ENCODE measurements at places on chromosomes 5 and 9.

GRCh38 chr5:102090770-102091169, 205.3 kb downstream of the SLCO4C1 start:
- DNase-seq = no peak

DNA sequence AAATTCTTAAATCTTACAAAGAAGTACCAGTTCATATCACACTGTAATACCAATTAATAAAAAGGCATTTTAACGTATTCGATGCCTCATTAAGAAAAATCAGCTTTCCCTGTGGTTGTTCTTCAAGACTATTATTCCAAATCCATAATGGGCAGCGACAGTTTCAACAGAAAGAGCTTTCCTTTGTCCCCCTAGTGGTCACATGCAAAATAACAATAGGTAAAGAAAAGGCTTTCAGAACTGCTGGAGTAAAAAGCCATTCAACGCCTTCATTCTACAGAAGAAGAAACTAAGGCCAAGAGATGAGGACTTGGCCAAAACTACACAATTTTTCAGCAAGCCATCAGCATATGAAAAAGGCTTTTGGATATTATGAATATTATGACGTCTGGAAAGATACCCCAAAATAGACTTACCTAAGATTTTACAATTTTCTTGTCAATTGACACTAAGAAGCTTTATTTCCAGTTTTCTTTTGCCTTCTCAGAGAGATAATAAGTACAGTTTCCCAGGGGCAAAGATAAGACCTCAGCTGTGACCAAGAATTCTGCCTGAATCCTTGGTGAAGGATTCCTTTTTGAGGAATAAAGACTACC, 6.7 kb upstream of the CDH6 start:
- DNase-seq = peak; percentile 30

GRCh38 chr9:93041108-93041802, 17.2 kb upstream of the SUSD3 start:
- no peak for DNase-seq

DNA sequence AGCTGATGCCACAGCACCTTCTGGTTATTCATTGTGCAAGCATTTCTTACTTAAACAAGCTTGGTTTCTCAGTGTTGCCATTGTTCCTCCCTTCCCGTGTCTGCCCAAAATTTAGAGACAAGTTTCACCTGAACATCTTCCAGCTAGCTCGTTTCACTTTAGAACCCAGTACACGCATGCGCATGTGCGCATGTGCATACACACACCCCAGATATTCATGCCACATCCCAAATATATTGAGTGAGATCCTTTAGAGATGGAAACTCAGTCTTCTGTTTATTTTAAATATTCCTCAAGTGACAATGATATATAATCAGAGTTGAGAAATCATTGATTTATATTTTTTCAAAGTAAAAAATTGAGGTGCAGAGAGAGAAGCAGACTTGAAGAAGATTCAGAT, 147.6 kb downstream of the PLK2 start:
- no peak for DNase-seq

DNA sequence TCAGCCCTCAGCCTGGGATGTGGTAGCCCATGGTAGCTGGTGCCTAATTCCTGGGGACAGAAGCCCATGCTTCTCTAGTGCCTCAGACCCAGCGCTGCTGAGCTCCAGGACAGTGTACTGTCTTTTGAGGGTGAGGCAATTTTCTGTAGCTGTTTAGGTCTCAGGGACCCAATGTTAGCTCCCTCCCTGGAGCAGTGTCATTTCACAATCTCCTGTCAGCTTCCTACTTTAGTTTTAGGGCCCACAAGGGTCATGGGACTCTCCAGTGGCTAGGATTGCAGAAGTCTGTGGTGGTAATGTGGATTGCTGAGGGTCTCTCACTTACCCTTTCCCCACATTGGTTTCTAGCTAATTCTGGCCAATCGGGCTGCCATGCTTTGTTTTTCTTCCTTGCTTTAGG, 67.7 kb upstream of the CCL21 start:
- peak; percentile 4 for DNase-seq

- no peak for DNase-seq
Measured at GRCh38 chr9:93028448-93029006, 30.0 kb upstream of the SUSD3 start.

DNA sequence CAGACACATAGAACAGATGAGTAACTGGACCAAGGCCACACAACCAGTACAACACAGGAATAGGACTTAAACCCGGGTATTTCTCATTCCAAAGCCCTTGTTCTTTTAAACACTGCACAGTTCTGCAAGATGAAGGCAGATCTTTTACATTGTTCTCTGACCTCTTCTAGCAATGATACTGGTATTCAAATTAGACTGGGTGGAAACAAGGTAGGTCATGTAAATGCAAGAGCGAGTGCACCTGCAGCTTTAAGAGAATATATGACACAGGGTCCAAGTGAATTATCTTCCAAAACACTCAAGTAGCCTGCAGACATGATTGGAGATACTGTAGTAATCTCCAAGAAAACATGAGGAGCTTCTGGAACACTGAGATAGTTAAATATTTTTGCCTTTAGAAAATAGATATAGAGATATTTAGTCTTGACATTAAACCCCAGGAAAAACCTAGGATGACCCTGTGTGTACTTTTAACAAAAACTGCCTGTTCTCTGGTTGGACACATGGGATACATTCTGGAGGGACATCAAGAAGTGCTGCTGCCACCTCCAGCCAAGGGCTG, 130.6 kb upstream of the EPB41L4A start:
- peak; percentile 7 for DNase-seq

GRCh38 chr9:75911390-75911789, 20.9 kb downstream of the PCSK5 start:
- no peak for DNase-seq

GRCh38 chr9:116278326-116278725, 124.7 kb downstream of the PAPPA start:
- DNase-seq = no peak

DNA sequence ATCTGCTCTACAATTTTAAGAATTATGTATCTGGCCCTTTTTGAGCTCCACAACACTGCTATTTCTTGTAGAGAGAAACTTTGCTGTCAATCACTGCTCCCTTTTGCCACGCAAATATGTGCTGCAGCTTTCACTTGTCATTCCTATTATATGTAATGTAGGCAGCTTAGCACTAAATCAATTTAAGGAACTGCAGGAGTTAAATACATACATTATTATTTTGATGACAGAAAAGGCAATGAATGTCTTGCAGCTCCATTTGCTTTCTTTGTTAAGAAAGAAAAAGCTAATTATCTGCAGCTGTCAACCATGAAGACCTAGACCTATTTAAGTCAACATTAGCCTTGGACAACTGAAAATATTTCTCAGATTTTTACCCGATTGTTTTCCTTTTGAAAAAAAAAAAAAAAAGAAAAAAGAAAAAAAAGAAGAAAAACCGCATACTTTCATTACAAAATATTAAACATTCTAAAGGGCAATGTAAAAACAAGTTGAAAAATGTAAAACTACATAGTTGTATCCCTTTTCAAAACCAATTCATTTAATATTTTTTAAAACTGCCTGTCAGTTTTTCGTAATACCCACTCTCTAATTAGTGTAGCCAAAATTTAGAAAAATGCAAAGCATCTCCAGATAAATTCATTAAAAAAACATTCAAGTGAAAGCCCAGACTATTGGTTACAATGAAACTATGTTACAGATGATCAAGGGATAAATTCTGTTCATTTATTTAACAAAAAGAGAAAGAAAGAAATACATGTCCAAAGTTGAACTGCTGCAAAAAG, 57.2 kb downstream of the RFX3 start:
- no peak for DNase-seq

DNA sequence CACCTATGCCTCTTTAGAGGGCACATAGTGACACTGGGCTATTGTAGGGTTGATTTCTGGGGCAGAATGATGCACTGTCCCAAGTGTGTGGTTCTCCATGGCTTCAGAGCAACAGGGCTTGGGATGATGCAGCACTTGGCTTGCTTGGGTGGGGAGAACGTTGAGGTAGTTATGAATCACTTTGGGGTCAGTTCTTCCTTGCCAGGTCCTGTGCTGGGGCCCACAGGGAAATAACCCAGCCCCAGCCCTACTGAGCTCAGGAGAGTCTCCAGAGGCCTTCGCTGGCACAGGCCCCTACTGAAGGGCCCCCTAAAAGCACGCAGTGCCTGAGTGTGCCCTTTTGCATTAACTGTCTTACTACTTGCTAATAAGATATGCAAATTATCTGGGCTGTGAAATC, 24.2 kb downstream of the JADE2 start:
- DNase-seq = no peak

All from umbilical cord (tissue), 2 donors.